ENCODE measurements at places on chromosomes 1 and 21.

DNA sequence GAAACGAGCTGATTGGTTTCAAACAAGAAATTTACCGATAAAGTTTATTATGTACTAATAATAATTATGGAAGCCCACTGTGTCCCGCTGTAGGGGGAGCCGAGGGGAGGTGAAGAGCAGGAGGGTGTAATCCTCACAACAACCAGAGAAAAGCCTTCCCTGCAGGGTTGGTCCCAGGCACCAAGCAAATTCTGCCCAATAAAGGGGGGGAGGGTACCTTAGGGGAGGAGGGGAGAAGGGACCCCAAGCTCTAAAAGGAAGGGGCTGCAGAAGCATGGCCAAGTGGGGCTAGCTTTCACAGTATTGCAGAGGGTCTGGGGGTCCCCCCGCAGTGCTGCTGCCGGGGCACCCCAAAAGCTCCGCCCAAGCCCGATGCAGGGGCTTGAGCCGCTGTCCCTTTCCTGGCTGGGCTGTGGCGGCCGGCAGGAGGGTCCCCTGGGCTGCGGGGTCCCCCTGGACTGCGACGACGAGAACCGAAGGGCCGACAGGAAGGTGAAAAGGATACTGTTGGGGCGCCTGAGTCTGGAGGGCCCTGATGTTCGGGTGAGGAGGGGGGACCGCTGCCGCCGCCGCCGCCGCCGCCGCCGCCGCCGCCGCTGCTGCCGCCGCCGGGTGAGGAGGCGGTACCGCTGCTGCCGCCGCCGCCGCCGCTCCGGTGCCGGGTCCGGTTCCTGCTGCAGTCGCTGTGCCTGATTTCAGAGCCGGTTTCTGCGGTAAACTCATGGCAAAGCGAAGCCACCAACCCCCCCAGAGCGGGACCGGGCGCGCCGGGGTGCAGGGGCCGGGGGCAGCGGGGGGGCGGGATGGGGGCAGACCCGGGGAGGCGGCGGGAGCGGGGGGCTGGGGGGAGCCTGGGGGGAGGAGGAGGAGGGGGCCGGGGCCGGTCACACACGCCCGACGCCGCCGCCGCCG is 771 bp downstream of the EIF4G3 start:
- DNase-seq = peak; percentile 64

GRCh38 chr1:203223012-203223775 is 6.3 kb downstream of the CHIT1 start:
- no peak for DNase-seq

DNA sequence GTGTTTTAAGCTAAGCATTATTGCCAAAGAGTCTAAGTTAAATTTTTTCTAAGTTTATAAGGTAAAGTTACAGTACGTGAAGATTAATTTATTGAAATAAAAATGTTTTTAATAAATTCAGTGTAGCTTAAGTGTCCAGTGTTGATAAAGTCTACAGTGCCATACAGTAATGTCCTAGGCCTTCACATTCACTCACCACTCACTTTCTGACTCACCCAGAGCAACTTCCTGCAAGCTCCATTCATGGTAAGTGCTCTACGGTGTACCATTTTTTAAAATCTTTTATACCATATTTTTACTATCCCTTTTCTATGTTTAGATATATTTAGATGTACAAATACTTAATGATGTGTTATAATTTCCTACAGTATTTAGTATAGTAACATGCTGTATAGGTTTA is 173.2 kb downstream of the CACNA1E start:
- no peak for DNase-seq

DNA sequence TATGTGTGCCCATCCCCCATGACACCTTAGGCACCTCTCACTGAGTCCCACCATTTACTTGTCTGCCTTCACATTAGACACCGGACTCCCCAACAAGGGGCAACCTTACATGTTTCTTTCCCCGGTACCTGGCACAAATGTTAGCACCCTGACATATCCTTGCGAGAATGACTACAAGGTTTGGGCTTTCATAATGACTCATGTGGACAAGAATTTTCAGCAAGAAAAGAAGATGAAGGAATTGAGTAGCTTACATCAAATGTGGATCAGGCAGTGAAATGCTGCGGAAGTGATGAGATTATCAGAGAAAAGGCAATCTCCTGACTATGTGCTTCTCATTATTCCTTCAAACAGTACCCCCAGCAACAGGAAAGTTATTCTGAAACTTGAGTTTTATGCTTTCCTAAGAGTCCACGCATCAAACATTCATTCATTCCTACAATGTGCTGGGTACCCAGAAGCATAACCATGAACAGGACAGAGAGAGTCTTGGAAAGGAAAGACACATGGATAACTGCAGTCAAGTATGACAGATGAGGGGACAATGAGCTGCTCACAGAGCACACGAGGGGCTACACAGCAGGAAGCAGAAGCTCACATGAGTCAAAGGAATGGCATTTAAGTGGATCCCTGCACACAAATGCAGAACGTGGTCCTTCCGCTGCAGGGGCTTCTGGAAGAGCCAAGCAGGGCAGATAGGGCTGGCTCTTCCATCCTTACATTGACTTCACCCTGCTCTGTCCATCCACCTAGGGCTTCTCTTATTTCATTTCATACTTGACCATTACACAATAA is 112.1 kb downstream of the PCNX2 start:
- no peak for DNase-seq

DNA sequence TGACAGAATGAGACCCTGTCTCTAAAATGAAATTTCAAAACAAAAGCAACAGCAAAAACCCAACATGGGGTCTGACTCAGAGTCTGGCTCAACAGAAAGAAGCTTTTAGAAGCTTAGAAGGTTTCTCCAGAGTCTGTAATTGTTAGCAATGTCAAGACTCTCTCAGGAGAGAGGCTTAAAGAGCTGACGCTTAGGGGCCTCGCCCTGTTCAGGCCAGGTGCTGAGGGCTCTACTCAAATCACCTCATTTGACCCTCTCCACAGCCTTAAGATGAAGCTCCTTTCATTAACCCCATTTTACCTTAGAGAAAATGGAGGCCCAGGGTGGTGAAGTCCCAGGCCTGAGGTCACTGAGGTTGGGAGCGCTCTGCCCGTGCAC is 5.3 kb upstream of the KIF17 start:
- DNase-seq = no peak

DNA sequence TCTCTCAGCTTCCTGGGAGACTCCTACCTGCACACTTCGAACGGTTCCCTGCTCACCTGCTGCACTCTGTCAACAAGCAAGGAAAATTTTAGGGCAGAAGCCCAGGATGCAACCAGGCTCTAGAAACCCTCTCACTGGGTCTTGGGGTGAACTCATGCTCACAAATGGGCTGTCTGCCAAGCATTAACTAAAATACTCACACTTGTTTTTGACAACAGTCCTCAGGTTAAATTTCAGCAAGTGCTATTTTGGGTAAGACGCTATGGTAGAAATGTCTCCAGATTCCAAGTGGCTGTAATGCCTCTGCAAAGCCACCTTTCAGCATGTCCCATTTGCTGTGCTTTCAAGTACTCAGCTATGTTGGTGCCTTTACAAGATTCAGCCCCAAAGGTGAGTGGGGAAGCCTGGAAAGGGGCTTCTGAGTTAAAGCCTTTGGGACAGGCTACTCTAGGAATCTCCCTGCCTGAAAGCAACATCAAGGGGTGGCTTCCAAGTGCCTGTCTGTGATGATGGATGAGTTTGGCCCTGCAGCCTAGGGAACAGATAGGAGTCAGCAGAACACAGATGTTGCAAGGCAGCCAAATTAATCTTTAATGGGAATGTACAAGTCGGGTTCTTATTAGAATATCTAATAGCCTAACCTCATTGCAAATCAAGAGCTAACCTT is 211.9 kb upstream of the SPAG17 start:
- DNase-seq = no peak

- no peak for DNase-seq
Measured at GRCh38 chr21:44461464-44462001, 6.2 kb downstream of the LRRC3 start.

DNA sequence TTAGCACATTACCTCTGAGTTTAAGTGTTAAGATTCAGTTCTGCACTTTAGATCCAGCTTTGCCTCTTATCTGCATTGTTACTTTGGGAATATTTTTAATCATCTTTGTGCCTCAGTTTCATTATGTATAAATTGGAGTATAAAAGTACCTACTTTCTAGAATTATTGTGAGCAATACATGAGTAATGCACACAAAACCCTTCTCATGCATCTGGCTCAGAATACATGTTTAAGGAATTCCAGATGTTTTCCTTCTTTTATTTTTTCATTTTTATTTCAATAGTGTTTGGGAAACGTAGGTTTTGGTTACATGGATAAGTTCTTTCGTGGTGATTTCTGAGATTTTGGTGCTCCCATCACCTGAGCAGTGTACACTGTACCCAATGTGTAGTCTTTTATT is 14.2 kb downstream of the C8A start:
- no peak for DNase-seq

GRCh38 chr1:95007687-95008086 is 65.1 kb downstream of the ALG14 start:
- no peak for DNase-seq

DNA sequence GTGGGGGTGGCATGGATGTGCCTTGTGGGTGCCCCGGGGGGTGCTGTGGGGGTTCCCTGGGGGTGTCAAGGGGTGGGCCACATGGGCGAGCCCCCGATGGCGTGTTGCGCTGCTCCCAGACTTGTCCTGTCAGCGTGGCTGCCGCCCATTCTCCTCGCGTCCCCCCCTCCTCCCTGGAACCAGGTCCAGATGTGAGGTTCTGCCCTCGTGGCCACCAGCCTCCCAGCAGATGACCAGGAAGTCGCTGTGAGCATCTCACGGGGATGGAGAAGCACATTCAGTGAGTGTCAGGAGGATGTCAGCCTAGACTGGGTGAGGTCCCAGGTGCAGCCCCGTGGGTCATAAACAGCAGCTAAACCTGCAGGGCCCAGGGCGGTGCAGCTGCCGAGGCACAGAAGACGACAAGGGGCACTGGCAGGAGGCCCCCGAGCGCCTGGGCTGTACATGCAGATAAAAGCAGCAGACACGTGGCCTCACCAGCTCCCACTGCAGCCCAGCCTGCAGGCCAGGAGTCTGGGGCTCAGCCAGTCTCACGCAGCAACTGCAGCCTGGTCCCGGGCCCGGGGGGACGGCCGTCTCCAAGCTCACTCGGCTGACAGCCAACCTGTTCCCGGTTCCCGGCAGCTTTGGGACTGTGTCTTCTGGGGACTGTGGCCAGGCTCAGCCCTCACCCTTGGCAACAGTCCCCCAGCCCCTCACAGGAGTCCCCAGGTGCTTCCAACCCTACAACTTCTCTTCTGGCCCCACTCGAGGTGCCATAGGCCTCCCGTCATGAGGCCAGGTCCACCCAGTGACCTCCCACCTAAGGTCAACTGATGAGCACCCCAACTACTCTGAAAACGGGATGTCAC is 17.5 kb upstream of the COL6A2 start:
- DNase-seq = peak; percentile 8

GRCh38 chr1:209607102-209607794 is 23.7 kb downstream of the CAMK1G start:
- DNase-seq = no peak

- DNase-seq = no peak
Measured at GRCh38 chr1:17080085-17080759, 26.4 kb upstream of the SDHB start.

GRCh38 chr1:152309955-152310354 is 15.1 kb downstream of the FLG start:
- DNase-seq = no peak

DNA sequence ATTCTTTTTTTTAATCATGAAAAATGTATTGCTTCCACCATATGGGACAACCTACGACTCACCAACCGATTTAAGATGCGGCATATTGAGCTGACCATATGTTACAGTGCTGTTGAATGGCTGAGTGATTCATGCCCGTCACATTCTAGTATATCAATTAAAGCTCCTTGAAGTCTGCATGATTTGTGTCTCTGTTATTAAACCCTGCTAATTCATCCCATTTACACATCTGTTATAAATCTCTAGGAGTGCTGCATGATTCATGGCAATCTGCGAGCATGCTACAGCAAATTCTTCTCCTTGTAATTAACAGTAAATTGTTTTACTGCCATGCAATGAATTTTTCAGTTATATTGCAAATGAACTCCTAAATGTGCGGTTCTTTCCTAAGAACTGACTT is 239.8 kb downstream of the USH2A start:
- no peak for DNase-seq

GRCh38 chr1:87757676-87758075 is 429.0 kb downstream of the LMO4 start:
- DNase-seq = no peak

DNA sequence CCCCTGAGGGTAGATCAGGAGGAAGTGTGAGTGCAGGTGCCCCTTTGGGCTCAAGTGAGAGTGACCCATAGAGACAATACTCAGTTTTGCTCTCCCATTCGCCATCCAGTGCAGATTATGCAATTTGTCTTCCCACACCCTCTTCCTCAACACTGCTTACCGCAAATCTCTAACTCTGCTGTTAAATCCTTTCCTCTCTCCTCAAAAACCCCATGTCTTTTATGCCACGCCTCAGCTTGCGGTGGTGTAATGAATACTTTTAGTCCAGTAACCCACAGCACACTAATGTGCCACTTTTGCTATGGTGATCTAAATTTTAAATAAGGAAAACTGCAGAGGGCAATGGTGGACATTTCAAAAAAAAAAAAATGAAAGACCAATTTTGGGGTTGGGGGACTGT is 57.7 kb downstream of the PRRX1 start:
- no peak for DNase-seq

GRCh38 chr1:22153660-22154437 is 11.0 kb upstream of the WNT4 start:
- DNase-seq = no peak

DNA sequence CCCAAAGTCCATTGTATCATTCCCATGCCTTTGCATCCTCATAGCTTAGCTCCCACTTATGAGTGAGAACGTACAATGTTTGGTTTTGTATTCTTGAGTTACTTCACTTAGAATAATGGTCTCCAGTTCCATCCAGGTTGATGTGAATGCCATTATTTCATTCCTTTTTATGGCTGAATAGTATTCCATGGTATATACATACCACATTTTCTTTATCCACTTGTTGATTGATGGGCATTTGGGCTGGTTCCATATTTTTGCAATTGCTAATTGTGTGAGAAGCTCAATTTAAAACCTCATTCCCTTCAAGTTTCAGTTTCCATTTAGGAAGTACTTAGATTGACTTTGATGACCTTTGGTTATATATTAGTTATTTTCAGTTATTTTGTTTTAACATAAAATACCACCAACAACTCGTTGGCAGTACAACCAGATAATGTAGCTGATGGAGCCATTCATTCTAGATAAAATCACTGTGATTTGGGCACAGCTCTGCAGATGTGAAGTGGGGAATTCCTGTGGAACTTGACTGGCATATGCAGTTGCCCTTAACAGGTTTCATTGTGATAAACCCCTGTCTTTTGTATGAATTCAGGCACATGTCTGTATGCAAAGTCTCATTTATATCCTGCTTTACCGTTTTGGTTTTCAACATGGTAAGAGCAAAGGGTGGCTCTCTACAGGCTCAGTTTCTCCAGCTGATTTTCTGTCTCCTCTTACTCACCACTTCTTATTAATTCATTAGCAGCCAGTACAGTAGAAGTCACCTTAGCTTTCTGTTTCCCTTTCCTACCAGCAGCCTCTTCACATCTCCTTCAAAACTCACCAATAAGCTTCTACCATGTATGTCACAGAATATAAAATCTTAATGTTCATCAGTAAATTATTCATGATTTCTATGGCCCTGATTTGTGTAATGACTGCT is 170.9 kb downstream of the C1orf21 start:
- DNase-seq = no peak

GRCh38 chr1:228309326-228310067 is 97.1 kb downstream of the TRIM11 start:
- no peak for DNase-seq
